SK-N-SH treated with all-trans-retinoic acid at 6 μM for 48 hours (cell line): ENCODE measurements at places on chromosomes 7 and 10.

- no peak for ATAC-seq
Measured at GRCh38 chr10:72847681-72848080, 45.9 kb upstream of the OIT3 start.

DNA sequence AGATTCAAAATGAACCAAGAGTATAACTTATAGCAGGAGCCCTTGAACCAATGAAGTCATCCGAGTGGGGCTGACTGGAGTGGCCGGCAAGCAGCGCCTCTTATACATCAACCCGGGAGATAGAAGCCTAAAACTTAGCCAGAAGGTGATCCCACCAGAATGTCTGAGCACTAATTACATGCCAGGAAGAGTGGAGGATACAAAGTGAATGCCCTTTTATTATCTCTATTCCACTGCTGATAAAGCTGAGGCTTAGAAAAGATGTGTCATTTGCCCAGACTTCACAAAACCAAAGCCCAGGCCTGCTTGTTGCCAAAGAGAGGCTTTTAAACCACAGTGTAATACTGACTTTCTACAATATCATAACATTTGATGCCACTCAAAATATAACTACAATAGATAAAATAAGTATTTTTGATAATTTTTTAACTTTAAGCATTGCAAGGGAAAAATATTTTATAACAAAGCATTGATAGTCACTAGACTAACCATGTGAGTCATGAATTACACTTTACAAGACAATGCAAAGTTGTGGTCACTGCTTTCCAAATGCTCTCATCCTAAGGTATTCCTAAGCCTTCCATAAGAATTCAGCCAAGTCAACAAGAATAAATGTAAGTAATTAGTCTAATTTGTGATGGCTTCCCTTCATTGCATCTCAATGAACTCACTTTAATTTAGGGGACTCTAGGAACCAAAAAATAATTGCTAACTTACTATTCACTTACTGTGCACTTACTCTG lies 58.6 kb upstream of the ARID5B start:
- ATAC-seq, result peak; percentile 88

GRCh38 chr7:36289833-36290661 lies 99.6 kb upstream of the ANLN start:
- no peak for ATAC-seq

DNA sequence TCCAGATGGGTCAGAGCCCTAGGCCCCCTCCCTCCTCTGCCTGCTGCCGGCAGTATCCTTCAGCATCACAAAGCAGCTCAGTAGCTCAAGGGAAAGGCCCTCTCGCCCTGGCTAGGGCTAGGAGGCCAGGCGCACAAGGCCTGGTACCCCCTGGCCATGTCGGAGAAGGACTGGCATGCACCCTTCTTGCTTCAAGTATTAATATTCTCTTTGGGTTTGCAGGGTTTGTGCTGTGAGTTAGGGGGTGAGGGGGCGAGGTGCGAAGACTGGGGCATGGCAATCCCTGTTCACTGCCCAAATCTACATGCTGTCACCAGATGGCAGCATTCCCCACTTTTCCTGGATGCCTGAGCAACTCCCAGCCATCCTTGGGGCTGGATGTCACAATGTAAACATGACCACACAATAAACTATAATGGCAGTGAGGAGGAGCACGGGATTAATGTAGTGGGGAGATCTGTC lies 105.2 kb downstream of the NEURL1 start:
- ATAC-seq, result peak; percentile 95

GRCh38 chr7:37728747-37729146 lies 45.2 kb downstream of the GPR141 start:
- no peak for ATAC-seq

DNA sequence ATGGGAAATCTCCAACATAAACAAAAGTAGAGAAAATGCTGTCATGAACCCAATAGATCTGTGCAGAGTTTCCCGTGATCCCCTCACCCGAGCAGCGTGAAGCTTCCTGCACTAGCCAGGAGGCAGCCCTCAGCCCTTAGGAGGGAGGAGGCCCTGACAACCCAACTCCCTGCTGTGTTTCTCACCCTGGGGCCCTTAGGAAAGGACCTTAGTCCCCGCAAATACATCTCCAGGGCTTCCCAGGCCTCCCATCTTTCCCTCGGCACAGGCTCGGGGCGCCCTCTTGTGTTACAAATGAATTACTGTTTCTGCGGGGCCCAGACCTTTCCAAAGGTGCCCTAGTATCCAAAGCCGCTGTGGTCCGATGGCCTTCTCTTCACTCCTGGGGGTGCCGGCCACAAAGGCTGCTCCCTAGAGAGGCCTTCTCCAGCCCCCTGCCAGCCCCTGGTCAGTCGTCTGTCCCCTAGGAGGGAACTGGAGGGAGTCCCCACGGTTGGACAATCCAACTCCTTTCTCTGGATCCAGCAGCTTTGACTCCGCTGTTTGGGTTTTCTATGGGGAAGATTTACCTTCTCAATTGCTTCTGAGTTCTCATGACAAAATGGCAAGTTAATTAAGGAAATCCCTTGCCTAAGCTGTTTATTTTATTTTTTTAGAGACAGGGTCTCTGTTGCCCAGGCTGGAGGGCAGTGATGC lies 49.9 kb upstream of the SH2B2 start:
- ATAC-seq, result peak; percentile 98

GRCh38 chr7:41921453-41921981 lies 218.6 kb upstream of the INHBA start:
- ATAC-seq, result peak; percentile 47

GRCh38 chr10:29713450-29713849 lies 78.7 kb upstream of the SVIL start:
- ATAC-seq, result no peak

DNA sequence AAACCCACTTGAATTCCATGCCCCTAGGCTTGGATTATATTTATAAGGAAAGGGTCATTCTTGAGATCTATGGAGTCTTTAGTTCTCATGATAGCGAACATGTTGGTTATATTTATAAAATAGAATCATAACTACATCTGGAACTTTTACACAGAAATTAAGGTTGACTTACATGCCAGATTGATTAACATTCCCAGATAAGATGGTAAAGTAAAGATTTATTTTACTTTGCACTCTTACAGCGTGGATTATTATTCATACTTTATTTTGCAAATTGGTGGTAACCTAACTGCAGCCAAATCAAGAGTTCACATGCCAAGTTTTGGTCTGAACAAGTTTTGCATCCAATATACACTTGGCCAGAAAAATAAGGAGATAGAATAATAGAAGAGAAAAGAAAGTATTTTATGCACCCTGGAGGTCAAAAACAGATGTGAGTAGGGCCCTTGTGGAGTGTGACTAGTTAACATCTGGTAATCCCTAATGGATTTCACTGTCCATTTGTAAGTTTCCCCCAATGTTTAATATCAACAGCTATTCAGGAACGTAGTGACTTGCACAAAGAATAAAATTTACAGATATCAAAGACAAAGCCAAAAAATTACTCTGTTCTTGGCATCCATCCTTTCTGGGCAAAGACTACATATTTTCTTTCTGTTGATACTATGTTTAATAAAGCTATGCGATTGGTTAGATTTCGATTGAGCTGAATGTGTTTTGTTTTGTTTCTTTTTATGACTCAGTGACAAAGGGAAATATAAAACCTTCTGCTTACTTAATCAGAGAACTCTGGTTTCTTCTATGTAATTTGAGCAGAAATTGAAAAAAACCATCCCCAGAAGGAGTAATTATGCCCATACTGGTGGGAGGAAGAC lies 10.1 kb upstream of the TMEM26 start:
- peak; percentile 86 for ATAC-seq

- ATAC-seq, result peak; percentile 29; the same call in 1 of the 3 replicates
Measured at GRCh38 chr7:132773527-132773956, 197.3 kb upstream of the PLXNA4 start.

GRCh38 chr10:34475274-34475646 lies 339.8 kb downstream of the PARD3 start:
- ATAC-seq, result peak; percentile 59

DNA sequence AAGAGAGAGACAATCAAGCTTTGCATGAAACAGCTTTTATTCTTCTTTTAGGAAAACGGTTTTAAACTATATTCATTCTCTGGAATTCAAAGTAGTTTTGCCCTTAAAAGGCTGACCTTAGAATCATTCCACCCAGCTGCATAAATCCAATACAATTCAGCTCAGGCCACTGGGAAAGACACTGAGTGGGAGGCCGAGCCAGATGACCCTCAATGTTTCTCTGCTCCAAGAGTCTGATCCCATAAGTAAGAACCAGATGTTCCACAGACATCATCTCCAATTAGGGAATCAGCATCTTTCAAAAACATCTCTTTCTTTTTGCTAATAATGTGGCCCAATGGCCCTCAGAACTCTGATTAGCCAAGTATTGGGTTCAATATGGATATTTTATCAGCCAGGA lies 26.1 kb downstream of the CREB3L2 start:
- ATAC-seq, result no peak

DNA sequence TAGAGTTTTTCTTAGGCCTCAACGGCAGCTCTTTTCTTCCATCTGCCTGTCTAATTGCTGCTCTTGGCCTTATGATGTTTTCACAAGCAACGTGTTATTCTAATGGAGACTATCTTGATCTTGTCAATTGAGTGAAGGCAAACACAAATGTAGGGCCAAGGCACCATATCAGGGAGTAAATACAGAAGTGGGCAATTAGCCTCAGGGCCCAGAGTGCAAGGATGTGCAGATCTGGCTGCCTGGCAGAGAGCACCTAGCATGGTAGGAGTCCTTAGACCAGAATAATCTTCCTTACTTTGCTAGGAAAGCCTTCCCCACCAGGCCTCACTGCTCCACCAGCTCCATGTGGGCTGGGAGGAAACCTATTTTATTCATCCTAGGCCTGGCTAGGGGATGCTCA lies 590.9 kb downstream of the LRMDA start:
- peak; percentile 58 for ATAC-seq

DNA sequence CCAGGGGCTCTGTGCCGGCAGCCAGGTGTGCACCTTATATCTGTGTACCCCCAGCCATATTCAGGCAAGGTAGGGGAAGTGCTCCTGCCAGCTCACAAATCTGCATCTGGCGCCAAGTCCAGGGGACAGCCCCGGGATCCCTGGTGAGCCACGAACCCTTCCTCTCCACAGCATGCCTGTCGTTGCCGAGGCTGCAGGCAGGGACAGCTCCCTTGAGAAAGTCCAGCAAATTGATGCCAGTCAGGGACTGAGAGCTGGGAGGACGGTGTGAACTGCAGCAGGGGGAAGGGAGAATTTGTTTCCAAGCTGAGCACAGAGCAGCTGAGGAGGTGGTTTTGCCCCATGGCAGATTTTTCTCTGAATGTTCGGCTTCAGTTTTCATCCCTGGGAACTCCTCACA lies 919 bp downstream of the PLA2G12B start:
- ATAC-seq, result peak; percentile 40; the same call in 2 of the 3 replicates

- no peak for ATAC-seq
Measured at GRCh38 chr7:23043441-23043840, 29.5 kb upstream of the HYCC1 start.

GRCh38 chr10:118823256-118823907 lies 68.6 kb upstream of the CACUL1 start:
- no peak for ATAC-seq

GRCh38 chr10:97875391-97875790 lies 25.7 kb downstream of the GOLGA7B start:
- ATAC-seq, result no peak

DNA sequence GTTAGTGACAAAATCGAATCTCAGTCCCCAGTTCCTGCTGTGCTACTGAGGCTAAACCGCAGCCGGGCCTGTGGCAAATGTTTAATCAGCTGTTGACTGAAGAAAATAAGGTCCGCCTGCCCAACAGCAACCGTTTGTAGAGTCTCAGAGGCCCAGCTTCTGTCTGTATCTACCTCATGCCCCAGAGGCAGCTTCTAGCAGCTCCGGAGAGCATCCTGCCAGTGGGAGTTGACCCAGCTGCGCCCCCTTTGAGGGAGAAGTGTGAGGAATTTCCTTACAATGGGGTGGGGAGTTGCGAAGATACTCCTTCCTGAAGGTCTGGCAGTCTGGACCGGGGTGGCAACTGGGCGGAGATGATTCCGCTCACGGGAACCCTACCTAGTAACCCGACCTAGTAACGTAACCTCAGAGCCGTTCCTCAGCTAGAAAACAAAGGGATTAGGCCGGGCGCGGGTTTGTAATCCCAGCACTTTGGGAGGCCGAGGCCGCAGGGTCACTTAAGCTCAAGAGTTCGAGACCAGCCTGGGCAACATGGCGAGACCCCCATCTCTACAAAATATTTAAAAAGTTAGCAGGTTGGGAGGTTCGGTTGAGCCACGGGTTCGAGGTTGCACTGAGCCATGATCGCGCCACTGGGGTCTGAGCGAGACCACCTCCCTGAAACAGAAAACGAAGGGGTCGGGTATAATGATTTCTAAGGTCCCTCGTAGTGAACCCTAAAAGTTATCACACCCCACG lies 846 bp upstream of the ZNF775 start:
- ATAC-seq, result peak; percentile 5; the same call in 2 of the 3 replicates

DNA sequence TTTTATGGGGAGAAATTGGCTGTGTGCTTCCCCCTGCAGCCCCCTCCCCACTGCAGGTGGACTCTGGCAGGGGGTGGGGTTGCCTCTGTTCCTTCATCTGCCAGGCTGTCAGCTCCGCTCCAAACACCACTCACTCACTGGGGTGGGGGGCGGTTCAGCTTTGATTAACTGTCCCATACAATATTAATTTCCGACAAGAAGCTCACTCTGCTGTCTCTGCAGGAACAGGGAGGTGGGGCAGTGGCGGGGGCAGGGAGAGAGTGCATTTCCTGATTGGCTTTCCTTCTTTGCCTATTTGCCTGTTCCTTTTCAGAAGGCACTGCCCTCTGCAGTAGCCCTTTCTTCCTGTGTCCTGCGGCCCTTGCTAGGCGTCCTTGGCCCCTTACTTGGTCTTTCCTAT lies 500.8 kb downstream of the PLXNA4 start:
- ATAC-seq, result no peak

GRCh38 chr7:92650391-92650790 lies 60.2 kb upstream of the FAM133B start:
- ATAC-seq, result no peak

DNA sequence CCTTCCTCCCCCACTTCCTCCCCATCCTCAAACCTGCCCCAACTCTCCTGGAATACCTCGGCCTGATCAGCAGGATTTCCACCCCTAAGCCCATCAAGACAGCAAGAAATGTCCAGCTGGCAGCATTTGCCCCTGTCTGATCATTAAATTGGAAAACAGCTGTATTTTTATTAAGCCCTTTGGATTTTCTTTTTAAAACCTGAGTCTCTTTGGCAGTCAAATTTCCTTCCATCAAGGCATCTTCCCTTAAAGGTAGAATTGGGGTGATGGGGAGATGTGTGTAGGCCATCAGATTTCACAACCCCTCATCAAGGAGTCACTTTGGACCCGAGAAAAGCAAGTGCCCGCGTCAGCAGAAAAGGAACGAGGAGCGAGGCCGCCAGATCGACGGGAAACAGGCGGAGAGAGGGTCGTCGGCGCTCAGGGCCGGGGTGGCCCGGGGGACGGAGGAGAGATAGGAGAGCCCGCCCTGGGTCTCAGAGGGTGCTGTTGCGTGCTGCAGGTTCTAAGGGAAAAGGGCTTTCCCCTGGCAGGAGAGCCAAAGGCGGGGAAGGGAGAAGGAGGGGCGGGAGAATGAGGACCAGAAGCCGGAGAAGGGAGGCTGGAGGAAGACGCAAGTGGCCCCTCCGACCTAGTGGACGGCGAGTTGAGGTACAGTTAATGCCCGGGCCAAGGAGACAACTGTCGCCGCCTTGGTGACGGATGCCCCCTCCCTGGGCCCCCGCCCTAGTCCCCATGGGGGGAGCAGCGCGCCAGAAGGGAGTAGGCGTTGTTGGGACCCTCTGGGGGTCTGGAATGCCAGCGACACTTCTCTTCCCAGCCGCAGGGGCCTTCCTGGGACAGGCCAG lies 11.5 kb upstream of the GATA3 start:
- no peak for ATAC-seq

GRCh38 chr10:22433875-22434274 lies 88.6 kb downstream of the SPAG6 start:
- ATAC-seq, result peak; percentile 81
